ENCODE measurements at places on chromosomes 11 and 22.
A peak's percentile ranks its signal among the peaks of the same experiment; 100 is the strongest.

- DNase-seq = no peak
These were observed 92.4 kb upstream of the BID start for GRCh38 chr22:17866621-17867020.

DNA sequence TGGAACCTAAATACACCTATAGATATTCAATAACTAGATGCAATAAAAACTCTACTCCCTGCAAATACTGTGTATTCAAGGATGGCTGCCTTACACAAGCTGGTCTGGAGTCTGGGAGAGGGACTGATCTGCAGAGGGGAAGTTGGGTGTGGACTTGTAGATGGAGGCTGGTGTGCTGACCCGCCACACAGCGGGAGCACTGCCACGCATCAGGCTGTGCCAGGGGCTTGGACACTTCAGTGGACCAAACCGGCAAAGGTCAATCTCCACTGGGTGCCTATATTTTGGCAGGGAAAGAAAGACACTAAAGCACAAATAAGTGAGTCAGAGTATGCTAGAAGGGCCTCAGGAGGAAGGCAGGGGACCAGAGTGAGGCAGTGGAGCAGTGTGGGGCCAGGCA, 2.1 kb upstream of the SHANK3 start:
- no peak for DNase-seq

DNA sequence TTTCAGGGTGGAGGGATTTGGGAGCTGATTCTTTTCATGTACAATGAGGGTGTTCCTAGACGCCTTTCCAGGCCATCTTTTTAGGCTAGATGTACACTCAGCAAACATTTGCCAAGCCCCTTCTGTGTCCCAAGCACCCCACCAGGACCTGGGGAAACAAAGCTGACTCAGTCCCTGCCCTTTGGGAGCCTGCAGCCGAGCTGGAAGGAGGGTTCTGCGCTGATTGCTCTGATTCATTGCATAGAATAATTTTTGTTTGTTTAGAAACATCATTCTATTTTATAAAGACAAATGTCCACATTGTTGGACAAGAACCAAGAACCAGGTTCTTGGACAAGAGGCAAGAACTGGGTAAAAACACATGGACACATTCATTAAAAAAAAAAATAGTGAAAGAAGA, 16.7 kb downstream of the TP53AIP1 start:
- DNase-seq = no peak

GRCh38 chr11:73072935-73073481, 69.1 kb downstream of the FCHSD2 start:
- no peak for DNase-seq

- no peak for DNase-seq
These were observed 7.9 kb downstream of the NCAPD3 start for GRCh38 chr11:134215836-134216235.

DNA sequence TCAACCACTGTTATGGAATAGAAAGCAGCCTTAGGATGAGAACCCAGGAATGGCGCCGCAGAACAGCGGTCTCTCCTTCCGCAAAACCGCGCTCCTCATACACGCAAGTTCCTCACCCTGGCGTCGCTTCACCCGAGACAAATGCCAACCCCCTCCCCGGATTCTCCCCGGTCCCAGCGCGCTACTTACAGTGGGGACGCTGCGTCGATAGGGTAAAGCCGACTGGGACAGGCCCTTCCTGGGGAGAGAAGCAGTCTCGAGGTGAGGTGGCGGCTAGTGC, 287 bp downstream of the RPS13 start:
- DNase-seq = no peak

DNA sequence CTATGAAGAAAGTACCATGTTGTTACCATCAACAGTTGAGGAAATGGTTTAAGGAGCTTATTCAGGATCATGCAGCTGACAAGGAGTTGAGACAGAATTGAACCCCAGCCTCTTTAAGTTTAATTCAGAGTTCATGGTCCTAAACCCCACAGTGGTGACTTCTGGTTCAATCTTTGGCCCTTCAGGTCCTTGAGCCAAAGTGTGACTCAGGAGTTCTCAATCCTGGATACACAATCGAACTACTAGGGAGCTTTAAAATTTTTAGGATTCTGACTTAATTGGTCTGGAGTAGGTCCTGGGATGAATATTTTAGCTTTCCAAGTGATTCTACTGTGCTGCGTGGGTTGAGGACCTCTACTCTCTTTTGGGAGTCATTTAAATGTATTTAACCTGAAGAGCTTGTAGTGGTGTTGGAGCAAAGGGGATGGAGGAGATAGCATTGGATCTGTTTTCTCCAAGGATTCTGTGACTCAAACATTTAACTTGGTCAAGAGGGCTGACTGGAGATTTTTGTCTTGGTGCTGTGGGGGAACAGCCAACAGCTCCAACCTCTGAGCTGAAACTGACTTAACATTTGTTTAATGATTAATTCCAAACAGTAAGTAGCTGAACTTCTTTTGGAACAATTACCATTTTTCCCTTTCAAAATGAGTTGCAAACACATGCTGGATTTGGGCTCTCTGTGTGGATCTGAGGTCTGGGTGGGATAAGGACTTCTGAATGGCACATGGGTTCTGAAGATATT, 80.1 kb downstream of the INSC start:
- DNase-seq = no peak

GRCh38 chr11:13772223-13773046, 104.0 kb downstream of the FAR1 start:
- DNase-seq = no peak

DNA sequence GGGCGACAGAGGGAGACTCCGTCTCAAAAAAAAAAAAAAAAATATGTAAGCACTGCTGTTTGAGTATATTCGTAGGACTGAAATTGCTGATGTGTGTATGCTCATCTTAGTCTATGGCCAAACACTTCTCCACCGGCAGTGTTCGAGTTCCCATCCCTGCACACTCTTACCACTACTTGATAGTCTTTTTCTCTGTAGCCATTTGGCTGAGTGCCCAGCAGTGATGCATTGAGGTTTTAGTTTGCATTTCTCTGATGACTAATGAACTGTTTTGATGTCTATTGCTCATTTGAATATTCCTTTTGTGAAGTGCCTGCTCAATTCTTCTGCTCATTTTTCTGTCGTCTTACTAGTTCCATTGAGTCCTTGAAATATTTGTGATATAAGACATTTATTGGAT, 1.9 kb downstream of the TIRAP start:
- DNase-seq = peak; percentile 72

All from stimulated activated CD8-positive, alpha-beta memory T cell treated with anti-CD3 and anti-CD28 coated beads, Interleukin-7, amount 100 ng/mL, for 1 hour (primary cell).